ENCODE measurements at places on chromosomes 1 and 21.

DNA sequence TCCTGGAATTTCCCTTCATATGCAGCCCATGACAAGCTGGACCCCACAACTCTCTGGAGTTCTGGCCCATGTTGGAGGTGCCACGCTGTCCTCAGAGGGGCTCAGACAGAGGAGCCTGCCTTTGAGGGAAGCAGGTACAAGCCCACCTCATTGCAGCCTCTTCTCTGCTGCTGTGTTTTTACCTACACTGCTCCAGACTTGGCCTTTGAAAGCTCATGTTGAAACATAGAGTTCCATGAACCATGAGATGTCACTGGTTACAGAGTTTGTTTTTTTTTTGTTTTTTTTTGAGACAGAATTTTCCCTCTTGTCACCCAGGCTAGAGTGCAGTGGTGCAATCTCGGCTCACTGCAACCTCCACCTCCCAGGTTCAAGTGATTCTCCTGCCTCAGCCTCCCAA, 22.1 kb upstream of the ZBTB21 start:
- no peak for DNase-seq

GRCh38 chr21:44375761-44376241, 22.4 kb downstream of the TRPM2 start:
- DNase-seq = no peak

DNA sequence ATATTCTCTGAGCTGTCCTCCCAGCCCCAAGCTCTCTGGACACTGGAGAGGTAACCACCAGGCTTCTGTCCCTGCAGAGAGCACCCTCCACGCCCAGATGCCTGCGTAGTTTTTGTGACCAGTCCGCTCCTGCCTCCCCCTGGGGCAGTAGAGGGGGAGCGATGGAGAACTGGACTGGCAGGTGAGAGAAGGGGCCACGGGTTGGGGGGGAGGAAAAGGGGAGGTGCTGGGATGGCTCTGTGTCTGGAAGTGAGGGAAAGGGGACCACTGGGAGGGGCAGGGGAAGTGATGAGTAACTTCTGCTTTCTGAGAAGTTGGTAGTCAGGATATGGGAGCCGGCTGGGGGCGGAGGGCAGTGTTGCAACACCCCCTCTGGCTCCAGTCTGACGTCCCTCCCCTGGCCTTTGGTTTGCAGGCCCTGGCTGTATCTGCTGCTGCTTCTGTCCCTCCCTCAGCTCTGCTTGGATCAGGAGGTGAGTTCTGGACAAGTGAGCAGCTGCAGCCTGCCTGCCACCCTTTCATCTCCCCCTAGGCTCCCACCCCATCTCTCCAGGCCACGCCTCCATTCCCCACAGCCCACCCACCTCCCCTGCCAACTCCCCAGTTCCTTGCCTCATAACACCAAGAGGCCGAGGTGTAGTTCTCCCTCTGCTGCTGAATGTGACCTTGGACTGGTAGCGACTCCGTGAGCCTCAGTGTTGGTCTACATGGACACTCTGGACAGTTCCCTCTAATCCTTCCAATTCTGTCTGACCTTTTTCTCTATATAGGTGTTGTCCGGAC, 3.1 kb downstream of the ADAMTSL4 start:
- DNase-seq = no peak

DNA sequence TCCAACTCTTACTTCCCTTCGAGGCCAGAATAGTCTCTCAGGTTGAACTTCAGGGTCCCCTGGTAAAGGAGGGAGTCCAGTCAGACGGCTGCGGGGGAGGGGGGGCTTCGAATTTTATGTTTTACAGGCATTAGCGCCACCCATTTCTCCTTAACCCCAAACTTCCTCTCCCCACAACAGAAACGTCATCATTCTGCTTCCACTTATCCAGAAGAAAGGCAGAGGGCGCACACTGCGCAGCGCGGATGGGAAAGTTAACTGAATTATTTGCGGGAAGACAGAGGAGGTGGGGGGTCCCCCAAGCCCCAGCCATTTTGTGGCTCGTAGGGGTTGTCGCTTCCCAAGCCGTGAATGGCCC, 529 bp upstream of the PRMT2 start:
- no peak for DNase-seq

DNA sequence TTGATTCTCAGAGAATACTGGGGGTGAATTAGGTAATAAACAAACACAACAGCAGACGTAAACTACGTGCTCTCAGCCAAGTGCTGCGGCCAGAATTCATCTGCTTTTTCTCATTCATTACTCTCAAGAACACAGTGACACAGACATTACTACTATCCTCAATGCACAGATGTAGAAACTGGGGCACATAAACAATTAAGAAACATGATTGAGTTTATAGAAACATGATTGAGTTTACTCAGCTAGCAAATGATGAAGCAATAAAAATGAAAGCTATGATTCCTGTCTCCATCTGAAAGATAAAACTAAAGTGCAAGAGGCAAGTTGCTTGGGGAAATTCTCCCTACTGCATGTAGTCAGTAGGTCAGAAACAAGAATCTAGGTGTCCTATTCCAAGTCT, 140.5 kb downstream of the IFI44 start:
- no peak for DNase-seq

DNA sequence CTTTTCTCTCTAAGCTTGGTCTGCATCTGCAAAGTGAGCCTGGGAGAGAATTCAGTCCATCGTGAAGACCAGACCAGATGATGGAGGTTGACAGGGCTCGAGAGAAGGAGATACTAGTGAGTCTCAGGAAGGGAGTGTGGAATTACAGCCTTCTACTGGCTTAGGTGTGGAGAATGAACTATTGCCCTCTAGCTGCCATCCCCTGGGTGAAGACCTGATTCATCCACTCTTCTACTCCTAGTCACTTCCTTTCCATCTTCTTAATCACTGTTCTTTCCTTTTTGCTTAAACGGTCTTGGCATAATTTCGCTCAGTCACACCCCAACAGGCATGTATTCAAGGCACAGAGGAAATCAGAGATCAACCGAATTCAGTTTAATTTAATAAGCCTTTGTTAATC, 34.0 kb upstream of the HSD17B7 start:
- no peak for DNase-seq

DNA sequence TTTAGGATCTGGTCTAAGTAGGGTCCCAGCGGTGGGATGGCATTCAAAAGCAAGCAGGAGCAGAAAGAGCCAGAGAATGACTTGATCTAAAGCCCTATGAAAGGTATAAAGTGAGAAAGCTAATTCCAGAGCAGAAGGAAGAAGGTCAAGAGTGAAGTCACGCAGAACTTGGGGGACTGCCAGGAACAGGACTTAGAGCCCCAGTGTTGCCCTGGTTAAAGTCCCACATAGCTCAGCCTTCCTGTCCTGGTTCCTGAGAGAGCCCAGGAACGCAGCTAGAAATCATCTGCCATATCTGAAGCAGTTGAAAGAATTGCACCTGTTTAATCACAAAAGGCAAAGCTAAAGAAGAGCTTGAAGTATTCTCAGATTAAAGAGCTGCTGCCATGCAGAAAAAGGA, 160.6 kb upstream of the ATP1B1 start:
- DNase-seq = no peak

DNA sequence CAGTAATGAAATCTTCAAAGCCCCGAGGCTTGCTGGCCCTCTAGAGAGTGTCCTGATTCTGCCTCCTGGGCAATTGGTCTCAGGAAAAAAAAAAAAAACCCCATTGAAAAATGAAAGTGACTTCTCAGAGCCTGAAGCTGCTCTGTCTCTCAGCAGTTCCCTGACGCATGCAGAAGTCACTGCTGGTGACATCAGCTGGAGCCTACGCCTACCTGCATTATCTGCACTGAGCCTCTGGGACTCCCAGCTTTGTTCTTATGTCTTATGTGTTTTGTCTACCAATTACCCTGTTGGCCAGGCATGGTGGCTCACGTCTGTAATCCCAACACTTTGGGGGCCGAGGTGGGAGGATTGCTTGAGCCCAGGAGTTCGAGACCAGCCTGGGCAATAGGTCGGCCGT, 10.1 kb upstream of the SLC25A33 start:
- no peak for DNase-seq

DNA sequence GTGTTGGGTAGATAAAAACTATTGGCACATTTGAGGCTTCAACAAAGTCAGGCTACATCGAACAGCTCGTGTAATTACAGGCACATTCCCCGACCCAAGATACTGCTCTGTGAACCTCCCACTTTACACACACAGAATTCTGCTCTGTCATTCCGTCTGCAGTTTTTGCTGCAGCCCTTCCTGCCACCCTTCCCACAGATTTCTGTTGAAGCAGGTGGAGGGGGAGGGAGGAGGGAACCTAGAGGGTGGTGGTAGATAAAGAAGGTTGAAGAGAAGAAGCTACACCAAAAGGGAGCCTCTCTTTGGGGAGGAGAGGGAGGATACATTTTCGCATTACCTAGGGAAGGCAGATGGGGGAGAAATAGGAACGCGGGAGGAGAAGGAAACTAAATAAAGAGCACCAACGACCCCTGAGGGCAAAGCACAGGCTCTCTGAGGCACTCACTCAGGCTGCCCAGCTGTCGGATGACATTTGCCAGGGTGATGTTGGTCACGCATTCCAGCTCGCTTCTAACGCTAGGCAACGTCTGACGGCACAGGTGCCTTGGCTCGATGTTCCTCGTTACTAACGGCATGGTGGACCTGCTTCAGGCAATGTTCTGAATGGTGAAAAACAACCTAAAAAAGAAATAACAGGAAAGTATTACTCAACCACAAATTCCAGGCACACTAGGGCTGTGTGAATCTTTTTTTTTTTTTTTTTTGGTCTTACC, 36.0 kb downstream of the GPR3 start:
- no peak for DNase-seq

- DNase-seq = no peak
These were observed 40.4 kb upstream of the GADD45A start for GRCh38 chr1:67644566-67644965.

GRCh38 chr1:172815740-172816139, 156.8 kb downstream of the FASLG start:
- DNase-seq = no peak

- no peak for DNase-seq
These were observed 643.0 kb downstream of the KIF26B start for GRCh38 chr1:245797592-245798348.

- no peak for DNase-seq
These were observed 97.9 kb upstream of the KIF26B start for GRCh38 chr1:245056913-245057312.

DNA sequence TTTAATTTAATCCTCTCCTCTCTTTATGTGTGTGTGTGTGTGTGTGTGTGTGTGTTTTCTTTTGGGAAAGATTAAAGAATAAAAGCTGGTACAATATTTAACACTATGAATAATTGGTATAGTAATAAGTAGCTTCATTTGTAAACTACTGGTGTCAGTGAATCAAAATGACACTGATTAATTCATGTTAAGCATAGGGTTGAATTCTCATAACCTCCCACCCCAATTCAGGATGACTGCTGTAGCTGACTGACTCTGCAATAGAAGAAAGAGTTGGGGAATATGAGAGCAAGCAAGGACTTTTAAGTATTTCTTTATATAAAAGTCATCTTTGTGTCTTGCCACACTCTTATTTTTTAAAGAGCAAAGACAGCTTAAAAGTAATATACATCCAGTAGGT, 13.1 kb downstream of the SLC30A7 start:
- DNase-seq = no peak

DNA sequence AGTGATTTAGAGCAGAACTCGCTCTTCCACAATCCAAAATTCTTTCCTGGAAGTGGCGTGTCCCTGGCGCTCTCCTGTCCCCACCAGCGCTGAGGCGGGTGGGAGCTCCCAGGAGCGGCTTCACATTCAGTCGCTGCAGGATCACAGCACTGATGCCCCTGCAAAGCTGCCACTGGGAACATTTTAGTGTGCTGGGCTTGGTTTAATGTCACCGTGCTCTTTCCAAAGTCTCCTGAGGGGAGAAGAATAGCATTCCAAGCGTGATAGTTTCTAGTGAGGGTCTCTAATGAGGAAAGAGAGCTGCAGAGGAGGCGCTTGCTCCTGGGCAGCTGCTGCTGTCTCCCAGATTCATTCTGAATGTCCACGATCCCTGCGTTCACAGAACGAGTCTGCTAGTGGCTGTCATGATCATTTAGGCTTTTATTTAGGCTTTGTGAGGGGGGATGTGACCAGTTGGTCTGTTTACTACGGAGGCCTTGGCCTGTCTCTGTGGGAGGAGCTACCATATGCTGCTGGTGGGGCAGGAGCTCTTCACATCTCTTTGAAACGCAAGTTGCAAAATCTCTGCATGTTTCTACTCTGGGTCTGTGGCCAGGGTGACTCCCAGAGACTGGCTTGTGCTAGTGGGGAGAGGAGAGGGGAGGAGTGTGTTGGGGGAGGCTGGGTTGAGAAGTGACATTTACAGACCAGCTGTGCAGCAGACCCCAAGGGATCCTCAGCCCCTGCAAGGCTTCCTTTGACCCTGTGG, 23.4 kb downstream of the OLFML3 start:
- DNase-seq = no peak

GRCh38 chr21:19535356-19535755, 1131.8 kb upstream of the TMPRSS15 start:
- DNase-seq = no peak

DNA sequence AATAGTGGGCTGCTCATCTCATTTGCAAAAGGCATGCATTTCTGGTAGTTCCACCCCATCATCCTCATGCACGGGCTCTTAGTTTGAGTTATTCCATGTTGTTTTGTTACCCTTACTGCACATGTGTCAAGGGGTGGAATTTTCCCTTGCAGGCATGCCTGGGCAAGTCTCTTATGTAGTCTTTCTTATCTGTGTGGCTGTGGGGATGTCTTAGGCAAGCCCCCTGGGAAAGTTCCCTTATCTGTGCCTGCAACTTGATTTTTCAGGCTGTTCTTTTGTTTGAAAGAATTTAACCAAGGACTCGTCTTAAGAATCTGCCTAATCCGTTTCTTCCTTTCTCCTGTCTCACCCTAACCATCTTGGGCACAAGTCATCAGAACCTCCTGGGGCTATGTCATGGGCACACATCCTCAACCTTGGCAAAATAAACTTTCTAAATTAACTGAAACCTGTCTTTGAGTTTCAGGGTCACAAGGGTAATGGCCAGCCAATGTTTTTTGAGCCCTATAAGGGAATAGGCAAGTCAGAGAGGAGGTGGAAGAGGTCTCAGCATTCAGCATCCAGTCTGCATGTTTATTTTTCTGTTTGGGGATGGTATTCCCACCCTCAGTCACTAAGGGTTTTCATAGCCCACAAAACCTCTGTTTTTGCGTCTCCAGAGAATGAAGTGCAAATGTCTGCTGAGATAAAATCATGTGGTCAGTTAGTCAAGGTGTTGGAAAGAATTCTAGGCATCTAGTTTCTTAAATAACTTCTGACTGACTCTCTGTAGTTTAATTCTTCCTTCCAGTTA, 579.7 kb downstream of the PLA2G4A start:
- no peak for DNase-seq

GRCh38 chr1:221316491-221317056, 425.3 kb downstream of the DUSP10 start:
- no peak for DNase-seq

GRCh38 chr1:80059940-80060339, 1053.4 kb upstream of the ADGRL4 start:
- no peak for DNase-seq

DNA sequence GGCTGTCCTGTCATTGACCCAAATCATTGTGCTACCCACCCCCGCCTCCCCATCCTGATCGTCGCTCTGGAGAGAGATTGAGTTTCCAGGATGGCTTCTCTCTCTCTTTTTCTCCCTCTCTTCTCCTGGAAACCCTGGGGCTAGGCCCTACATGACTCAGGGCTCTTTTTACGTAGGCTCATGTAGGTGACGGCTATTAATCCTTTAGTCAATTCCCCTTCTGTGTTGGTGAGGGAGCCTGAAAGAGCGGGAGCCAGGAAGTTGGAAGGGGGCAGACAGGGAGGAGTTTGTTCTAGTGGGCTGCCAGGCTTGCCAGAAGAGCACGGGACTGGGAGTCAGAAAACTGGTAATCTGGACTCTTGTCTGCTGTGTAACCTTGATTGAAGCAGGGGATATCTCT, 9.7 kb downstream of the ATP2B4 start:
- no peak for DNase-seq

Data from substantia nigra (tissue), 51 donors.